ENCODE measurements at places on chromosomes 5 and 9.
A peak's percentile ranks its signal among the peaks of the same experiment; 100 is the strongest.

DNA sequence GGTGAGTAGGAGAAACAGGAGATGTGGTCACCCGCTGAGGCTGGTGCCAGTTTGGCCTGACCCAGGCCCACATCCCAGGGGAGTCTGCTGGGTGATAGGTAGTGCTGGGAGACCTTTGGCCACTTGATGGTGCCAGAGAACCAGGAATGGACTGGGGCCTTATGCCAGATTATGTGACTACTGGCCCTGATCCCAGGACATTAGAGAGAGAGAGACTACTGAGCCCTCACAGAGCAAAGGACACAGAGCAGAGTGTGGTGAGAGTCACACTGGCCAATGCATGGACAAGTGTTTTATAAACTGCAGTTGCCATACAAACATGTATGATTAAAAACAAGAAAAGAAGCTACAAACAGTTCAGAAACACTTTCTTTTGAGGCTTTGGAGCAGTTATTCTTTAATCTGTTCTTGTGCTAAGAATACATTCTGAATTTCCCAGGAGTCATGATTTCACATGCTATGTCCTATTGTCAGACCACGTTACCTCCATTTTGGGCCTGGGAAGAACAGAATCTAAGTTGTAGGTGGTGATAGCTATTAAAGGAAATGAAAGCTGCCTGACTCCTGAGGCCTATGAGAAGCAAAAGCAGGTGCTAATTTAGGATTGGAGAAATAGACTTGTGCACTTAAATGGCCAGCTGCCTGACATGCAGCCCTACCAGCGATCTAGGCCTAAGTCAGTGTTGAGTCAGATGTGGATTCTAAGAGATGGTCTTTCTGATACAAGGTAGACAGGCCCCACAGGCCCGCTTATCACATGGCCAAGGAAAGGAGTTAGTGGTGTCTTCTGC is 32.6 kb upstream of the TMOD1 start:
- peak; percentile 38 for DNase-seq

GRCh38 chr5:168941901-168942300 is 359.0 kb downstream of the SLIT3 start:
- no peak for DNase-seq

DNA sequence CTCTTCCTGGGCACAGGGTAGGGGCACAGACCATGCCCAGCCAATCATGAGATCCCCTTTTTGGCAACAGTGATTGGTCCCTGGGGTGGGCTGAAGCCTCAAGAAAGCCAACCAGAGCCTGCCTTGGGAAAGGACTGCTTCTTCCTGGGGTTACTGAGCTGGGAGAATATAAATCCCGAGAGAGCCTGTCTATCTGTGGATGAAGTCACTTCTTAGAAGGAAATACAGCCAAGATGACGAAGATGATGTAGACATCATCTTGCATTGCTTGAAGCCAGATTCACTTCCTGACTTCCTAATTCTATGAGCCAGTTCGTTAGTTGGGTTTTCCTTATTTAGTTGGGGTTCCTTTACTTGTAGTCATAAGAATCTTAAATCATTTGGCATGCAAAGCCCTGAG is 50.1 kb upstream of the PWWP2A start:
- no peak for DNase-seq

- DNase-seq = no peak
These were observed 10.3 kb downstream of the IDNK start for GRCh38 chr9:83633255-83633654.

DNA sequence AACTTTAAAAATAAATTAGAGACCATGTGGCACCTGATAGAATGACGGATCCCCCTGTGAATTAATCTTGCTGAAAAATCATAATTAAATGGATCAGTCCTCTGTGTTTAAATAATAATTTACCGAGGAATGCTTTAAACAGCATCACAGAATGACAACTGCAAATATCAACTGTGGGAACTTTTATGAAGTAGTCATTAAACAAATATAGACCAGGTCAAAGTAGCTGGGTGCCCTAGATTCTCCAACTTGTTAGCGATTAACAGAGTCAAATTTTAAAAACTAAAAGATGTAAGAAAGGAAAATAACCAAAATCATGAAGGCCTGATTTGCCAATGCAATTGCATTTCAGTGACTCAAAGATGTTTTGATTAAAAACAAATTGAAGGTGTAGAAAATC is 933.4 kb downstream of the PTPRD start:
- no peak for DNase-seq

GRCh38 chr9:133135146-133135745 is 14.2 kb upstream of the RALGDS start:
- peak; percentile 82 for DNase-seq

DNA sequence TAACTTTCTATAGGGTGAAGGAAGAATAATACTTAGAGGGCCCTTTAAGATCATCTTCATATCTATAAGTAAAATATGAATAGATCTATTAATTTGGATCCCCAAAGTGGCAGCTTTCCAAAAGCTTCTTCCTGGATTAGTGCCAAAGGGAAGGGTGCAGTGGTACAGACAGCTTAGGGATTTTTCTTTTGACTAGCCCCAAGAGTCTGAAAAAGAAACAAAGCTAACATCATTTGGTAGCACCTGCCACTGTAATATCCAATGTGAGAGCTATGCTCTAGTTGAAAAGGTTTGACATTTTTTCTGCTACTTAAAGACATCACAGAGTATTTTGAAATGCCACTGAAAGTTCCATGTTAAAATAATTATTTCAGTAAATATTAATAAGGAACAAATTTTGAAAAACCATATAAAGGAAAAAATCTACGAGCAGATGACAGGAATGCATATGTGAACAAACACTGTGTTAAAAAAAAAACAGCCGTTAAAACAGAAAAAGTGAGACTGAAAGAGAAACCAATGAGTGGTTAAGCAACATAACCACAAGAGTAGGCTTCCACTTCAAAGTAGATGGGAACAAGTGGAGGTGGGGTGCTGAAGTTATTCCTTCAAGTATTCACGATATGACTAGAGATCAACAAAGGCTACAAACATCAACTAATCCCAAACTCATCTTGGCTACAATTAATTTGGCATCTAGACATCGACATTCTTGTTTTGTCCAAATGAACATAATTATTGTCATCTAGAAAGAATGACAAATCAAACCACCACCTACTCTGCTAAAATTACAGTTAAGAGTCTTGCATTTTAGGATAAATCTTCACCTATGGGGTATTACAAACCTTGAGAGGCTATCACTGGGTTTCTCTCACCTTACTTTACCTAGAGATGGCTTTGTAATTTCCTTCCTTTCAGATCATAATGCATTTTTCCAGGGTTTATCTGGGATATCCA is 137.5 kb downstream of the CPLANE1 start:
- no peak for DNase-seq

- no peak for DNase-seq
These were observed 18.3 kb downstream of the NDUFS6 start for GRCh38 chr5:1819458-1819857.

GRCh38 chr5:176489077-176489476 is 40.9 kb downstream of the FAF2 start:
- no peak for DNase-seq

DNA sequence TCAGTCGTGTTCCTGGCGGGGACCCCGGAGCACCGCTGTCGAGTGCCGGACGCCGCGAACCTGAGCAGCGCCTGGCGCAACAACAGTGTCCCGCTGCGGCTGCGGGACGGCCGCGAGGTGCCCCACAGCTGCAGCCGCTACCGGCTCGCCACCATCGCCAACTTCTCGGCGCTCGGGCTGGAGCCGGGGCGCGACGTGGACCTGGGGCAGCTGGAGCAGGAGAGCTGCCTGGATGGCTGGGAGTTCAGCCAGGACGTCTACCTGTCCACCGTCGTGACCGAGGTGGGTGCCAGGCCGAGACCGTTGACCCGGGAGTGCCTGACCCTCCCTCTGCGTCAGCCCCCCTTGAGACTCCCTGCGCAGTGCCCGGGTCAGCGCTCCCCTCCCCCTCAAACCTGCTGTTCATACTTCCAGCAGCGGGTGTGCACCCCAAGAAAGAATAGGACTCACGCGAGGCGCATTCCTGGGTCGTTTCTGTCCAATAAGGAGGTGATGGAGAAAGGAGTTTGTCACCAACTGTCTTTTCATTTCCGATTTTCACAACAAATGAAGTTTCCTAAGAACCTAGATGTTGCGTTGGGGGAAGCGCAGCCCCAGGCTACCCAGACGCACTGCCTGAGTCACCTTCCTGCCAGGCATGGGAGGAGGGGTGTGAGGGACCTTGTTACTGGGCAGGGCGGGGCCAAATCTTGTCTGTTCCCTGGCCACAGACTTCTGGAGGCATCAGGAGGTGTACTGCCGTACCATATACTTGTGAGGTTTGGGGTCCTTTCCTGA is 722 bp downstream of the SLC22A4 start:
- no peak for DNase-seq

DNA sequence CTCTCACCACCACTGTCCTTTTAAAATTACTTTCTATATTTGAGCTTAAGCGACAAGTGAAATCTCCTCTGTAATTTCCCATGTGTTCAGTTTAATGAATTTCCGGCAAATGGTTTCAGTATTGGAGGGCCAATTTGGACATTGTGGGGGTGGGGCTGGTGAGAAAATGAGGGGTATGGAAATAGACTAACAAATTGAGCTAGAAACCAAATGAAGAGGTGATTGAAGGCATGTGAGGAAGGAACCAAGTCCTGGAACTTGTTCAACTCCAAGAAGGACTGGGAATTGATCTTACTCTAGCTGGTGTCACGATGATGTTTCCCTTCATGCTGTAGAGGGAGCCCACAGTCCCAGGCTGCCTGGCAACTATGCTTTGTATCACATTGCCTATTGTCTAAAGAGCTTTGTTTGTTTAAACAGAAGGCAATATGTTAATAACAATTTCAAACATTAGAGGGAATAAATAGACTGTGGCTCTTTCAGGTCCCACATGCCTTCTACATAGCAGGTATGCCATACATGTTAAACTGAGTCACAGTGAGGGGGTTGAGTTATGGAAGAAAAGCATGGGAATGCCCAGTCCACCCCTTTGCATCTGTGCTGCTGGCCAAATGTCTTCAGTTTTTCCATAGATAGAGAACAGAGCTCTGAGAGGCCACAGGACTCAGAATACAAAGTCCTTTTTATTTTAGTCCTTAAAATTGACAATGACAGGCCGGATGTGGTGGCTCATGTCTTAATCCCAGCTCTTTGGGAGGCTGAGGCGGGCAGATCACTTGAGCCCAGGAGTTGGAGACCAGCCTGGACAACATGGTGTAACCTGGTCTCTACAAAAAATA is 25.0 kb upstream of the MATR3 start:
- no peak for DNase-seq

DNA sequence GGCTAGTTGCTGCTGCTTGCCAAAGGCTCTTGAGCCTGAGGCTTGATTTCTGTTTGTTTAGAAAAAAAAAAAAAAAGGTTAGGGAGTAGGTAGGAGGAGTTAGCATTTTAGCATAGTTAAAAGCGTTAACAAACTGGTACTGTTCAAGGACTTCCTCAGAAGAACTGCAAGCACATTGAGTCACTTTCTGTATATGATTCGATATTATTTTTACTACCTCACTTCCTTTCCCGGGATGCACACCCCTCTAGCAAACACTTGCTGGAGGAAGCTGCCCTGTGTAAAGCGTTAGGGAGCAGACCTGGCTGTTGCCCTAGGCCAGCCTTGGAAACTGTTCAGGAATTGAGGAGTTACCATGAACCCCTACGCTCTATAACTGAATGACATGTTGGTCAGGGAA is 15.7 kb upstream of the CEP120 start:
- no peak for DNase-seq

- no peak for DNase-seq
These were observed 120.5 kb downstream of the C5orf15 start for GRCh38 chr5:133847886-133848285.

DNA sequence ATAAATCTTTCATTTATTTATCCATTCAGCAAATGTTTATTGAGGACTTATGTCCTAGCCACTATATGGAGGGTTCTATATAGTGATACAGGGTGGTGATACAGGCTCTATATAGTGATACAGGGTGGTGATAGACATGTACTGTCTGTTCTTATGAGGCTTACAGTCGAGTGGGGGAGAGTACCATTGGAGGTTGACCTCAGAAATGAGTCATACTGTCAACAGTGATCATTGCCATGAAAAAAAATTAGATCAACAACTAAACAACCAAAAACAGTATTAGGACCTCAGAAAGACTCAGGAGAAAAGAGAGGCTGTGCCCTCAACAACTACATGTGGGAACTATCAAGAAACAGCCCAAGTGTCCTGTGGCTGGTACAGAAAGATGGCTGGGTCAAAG is 22.0 kb downstream of the PAPPA start:
- DNase-seq = no peak

DNA sequence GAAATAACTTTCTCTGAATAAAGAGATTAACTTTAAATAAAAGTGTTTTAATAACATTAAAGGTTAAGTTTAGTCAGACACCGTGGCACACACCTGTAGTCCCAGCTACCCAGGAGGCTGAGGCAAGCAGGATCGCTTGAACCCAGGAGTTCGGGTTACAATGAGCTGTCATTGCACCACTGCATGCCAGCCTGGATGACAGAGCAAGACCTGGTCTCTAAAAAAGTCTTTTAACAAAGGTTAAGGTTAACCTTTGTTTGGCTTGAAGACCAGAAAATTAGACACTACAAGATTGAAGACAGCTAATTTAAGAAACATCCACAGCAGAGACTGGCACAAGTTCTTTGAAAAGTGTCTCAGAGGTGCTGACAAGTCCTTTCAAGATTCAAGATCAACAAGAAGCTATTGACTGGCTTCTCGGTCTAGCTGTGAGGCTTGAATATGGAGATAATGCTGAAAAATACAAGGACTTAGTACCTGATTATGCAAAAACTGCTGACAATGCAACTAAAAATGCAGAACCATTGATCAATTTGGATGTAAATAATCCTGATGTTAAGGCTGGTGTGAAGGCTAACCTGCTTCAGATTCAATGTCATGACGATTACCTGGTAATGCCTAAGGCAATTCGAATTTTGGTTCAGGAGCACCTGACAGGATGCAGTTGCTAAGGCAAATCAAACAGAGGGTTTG is 48.8 kb downstream of the FAM81B start:
- no peak for DNase-seq

DNA sequence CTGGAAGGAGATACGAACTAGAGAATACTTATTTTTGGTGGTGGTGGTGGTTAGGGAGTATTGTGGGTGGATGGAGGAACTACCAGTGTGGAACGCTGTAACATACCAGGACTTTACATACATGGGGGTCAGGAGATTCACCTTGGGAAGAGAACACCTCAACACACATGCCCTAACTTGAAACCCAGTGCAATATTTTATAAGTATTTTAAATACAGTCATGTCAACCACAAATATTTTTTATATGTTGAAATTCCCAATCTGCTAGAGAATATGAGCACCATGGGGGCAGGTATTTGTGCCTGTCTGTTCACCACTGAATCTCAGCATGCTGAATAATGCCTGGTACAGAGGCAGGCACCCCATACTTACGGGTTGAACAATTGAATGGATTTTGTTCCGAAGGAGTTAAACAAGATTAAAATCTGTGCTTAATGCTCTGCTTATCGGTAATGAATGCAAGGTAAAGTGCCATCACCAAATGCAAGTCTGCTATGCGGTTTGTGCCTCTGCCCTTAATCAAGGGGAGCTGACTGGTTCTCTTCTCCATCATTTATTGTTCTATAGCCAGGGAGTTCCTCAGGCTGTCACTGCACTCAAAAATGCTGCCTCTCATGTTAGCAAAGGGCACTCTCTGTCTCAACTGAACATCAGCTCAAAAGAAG is 65.3 kb downstream of the RASEF start:
- DNase-seq = no peak
